ENCODE measurements at places on chromosomes 2 and 18.

GRCh38 chr18:395456-396250 lies 104.8 kb downstream of the COLEC12 start:
- peak; percentile 97 for DNase-seq

DNA sequence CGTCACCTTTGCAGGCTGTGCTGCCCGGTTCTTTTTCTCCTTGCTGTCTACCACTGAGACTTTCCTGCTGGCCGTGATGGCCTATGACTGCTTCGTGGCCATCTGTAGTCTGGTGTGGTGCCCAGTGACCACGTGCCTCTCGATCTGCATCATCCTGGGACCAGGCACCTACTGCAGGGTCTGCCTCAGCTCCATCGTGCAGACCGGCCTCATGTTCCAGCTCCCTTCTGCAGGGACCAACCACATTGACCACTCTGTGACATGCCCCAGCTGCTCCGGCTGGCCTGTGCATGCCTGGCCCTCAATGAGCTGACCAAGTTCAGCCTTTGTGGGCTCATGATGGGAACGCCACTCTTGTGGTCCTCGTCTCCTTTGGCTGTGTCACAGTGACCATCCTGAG lies 26.7 kb downstream of the COPS9 start:
- DNase-seq, result no peak

DNA sequence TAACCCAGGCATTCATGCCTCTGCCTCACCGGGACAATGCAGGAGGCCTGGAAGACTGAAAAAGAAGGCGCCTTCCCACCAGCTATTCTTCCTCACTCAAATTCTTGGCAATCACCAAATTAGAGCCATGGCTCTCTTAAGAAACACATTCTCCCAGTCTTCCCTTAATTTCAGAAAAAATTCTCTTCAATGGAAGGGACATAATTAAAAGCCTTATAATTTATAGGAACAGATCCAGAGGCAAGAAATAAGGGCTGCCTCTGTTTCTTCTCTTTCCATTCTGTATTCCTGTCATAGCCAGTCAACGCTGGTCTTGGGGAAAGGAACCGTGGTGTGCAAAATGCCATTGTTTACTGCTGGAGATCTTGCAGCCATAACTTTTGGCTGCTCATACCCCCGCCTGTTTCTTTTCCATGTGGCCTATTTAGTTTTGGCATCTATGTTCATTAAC lies 32.8 kb downstream of the DTNA start:
- no peak for DNase-seq

GRCh38 chr2:65076345-65076710 lies 20.1 kb downstream of the CEP68 start:
- DNase-seq, result peak; percentile 55

DNA sequence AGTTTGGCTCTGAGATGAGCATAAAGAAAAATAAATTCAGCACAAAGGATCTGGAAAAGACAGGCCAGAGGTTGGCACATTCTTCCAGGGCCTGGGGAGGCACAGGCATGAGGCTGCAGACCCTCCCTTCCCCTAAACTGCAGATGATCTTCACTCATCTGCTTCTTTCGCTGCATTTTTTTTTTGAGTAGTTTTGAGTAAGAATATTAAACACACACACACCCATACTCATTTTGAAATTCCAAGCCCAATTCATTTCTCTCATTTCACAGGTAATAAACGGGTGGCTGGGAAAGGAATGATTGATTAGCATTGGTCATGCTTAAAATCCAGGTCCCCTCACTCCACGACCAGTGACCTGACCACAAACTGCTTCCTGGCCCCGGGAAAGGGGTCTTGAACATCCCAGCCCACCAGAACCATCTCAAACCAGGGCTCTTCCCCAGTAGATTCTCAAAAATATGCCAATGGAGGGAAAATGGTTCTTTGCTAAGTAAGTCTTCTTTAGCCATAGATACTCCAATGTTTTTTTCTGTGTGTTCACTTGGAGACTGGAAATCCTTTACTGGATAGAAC lies 219.6 kb downstream of the ANAPC1 start:
- DNase-seq, result no peak
